CD8-positive, alpha-beta memory T cell (primary cell): ENCODE measurements at places on chromosomes 2 and 18. TPM values are rescaled to one million over a fixed set of nuclear protein-coding genes. Genes with fewer than 3 reads are reported as not detected.

FN1 gene
- total RNA-seq: 0.18 TPM

DNA sequence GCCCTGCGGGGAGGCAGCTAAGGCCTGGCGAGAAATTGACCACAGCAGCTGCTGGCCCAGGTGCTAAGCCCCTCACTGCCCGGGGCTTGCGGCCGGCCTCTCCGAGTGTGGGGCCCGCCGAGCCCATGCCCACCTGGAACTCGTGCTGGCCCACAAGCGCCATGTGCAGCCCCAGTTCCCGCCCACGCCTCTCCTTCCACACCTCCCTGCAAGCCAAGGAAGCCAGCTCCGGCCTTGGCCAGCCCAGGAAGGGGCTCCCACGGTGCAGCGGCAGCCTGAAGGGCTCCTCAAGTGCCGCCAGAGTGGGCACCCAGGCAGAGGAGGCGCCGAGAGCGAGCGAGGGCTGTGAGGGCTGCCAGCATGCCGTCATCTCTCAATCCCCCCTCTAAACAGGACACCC lies 304.6 kb upstream of the FAM98A start:
- no peaks in the 10 kb centered on the region for H3K36me3 ChIP-seq
- no peak overlapping the region for H3K27ac ChIP-seq
- no peak for DNase-seq
- no peak overlapping the region for H3K4me3 ChIP-seq

DNA sequence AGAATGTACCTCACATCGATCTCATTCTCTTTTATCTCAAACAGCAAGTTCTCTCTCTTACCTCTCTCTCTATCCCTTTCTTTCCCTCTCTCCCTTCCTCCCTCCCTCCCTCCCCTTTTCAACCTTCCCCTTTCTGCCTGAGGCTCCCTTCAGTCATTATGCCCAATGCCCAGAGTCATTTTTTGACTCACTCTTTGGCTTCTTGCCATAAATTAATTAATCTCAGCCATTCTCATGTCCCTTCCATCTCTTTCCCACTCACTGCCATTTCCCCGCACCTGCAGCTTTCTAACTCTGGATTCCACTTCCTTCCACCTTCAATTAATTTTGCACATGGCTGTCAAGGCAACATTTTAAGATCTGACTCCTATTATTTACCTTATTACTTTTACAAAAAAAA lies 60.1 kb downstream of the EVA1A start:
- no peaks in the 10 kb centered on the region for H3K4me1 ChIP-seq
- no peak for DNase-seq
- H3K27me3 ChIP-seq: no peaks in the 10 kb centered on the region
- no peak overlapping the region for H3K4me3 ChIP-seq

- H3K36me3 ChIP-seq: no peaks in the 10 kb centered on the region
- H3K4me1 ChIP-seq: no peaks in the 10 kb centered on the region
- no peaks in the 10 kb centered on the region for H3K27me3 ChIP-seq
- H3K4me3 ChIP-seq: no peak overlapping the region
These were observed 166.0 kb downstream of the SOCS6 start for GRCh38 chr18:70454704-70455322.

COLEC11 gene
- 0.29 TPM for total RNA-seq

DNA sequence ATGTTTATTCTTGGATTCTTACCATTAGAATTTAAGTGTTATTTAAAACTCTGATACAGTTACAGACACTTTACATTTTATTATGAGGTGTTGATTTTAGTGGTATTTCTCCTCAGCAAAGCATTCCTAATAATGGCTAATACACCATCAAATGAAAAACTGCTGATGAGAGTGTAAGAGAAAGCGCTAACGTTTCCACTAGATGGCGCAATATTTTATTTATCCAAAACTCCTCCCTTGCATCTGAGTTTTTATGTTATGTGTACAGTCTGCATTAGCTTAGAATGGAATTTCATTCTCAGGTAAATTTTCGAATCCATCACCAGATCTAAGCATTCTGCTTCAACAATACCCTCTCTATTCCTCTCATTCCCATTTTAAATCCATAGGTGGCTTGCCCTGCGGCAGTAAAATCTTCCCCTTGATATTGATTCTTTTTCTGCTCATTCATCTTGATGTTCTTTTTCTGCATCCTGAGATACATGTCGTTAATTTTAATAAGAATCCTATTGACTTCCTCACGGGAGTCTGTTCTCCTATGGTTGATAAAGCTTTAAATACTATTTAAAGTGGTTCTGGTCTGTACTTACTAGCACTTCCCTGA lies 53.9 kb downstream of the PRKRA start:
- H3K4me1 ChIP-seq: no peaks in the 10 kb centered on the region
- no peaks in the 10 kb centered on the region for H3K36me3 ChIP-seq
- no peak overlapping the region for H3K27ac ChIP-seq

TRPM8 gene
- total RNA-seq: not detected

DNA sequence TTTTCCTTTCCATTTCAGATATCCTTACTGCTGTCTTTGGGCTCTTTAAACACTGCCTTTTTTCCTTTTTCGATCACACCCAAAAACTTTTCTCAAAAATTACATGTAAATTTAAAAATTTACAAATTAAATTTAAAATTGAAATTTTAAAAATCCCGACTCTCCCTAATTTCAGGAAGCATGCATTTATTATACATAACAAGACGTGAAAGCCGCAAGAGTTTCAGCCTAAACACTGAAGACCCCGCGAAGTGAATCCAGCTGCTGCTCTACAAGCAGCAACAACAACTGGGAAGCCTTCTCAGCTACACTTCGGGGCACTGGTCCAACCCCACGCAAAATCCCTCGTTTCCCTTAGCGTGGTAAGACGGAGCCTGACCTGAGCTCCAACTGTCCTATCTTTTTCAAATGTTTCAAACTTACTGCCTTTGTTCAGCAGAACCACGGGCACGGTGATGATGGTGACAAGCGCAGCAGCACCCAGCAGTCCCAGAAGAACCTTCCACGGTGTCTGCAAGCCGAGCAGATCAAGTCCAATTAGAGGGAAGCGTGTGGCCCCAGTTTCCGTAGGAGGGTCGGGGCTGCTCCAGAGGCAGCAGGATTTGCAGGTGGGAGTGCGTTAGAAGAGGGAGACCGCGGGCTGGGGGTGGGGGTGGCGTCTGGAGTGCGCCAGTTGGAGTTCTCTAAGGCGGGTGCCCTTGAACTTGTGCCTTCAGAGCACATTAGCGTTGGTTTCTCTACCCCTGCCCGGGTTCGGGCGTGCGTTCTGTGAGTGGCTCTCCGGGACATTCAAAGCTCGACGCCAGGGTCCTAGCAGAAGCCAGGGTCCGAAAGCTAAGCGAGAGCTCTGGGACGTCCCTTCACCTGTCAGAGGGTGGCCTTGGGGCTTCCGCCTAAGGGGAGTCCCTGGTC lies 783 bp downstream of the DPP4 start:
- H3K4me1 ChIP-seq: peaks cover 36% of the 10 kb centered on the region
- DNase-seq: no peak
- H3K4me3 ChIP-seq: peak overlapping the region; percentile 85
- peak overlapping the region; percentile 69 for H3K27ac ChIP-seq
- no peaks in the 10 kb centered on the region for H3K27me3 ChIP-seq

SRSF7 gene
- 378 TPM for total RNA-seq

SKOR2 gene
- not detected for total RNA-seq
